ENCODE measurements at places on chromosomes 5 and 9.

GRCh38 chr5:177445052-177445916 lies 1.3 kb upstream of the PRR7 start:
- DNase-seq, result no peak

- no peak for DNase-seq
Observed at GRCh38 chr9:89915187-89915586, 310.4 kb downstream of the GADD45G start.

DNA sequence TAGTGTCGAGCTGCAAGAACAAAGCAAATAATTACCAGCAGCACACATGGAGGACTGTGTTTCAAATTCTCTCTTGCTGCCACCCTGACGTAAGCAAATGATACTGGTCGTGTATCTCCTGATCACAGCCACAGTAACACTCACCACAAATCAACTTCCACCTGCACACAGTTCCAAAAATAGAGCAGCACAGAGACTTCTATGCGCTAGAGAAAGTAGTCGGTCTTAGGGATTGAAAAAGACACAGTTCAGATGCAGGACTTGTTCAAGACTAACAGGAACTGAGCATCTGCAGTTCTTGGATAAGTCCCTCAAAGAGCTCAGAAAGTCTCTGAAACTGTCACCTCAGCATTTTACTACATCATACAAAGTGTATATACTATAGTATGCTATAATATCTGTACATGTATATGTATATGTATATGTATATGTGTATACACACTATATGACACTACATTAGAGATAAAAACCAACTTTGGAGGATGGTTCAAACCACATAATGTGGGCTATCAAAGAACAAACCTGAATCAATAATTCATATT lies 279.0 kb downstream of the GLIS3 start:
- no peak for DNase-seq

- DNase-seq, result peak; percentile 87
Observed at GRCh38 chr9:136439481-136440408, at the start of gene INPP5E. Gene INPP5E, minus strand, starts transcription at chr9:136439845. Its CDS starts 426 bp downstream, at chr9:136439419.

DNA sequence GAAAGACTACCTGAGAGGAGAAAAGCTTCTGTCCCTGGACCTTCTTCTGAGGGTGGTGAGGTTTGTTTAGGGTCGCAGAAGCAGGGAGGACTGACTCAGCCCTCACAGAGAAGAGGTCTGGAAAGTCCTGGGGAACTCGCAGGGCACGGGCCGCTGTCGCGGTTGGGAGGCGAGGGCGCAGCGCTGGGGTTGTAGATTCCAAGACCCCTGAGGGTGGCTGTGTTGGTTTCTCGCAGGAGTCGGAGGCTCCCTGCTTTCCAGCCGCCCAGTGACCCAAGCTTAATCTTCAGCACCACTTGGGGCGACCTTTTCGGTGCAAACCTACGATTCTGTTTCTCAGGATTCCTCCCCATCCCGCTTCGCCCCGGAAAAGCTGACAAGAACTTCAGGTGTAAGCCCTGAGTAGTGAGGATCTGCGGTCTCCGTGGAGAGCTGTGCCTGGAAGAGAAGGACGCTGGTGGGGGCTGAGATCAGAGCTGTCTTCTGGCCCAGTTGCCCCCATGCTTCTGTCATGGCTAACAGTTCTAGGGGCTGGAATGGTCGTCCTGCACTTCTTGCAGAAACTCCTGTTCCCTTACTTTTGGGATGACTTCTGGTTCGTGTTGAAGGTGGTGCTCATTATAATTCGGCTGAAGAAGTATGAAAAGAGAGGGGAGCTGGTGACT lies 482 bp downstream of the SLC27A6 start:
- no peak for DNase-seq

DNA sequence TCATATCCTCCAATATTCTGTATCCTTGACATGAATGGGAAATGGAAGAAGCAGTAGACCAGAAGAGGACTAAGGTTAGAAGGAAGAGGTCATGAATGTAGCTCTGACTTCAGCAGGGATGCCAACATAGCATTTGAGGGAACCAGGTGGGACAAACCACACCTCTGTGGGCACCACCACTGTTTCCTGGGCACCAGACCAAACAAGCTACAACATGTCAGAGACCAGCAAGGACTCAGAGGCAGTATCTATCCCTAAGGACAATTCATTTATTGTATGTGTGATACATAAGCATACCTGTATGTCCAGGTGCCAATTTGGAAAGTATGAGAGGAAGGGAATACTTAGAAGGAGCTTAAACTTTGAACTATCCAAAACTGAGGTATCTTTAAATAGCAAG lies 192.8 kb downstream of the MAN2A1 start:
- no peak for DNase-seq

- peak; percentile 55 for DNase-seq
Observed at GRCh38 chr9:112848316-112849151, 42.1 kb downstream of the SLC46A2 start.

- DNase-seq, result no peak
Observed at GRCh38 chr9:37295796-37296195, 126.7 kb upstream of the GRHPR start.

DNA sequence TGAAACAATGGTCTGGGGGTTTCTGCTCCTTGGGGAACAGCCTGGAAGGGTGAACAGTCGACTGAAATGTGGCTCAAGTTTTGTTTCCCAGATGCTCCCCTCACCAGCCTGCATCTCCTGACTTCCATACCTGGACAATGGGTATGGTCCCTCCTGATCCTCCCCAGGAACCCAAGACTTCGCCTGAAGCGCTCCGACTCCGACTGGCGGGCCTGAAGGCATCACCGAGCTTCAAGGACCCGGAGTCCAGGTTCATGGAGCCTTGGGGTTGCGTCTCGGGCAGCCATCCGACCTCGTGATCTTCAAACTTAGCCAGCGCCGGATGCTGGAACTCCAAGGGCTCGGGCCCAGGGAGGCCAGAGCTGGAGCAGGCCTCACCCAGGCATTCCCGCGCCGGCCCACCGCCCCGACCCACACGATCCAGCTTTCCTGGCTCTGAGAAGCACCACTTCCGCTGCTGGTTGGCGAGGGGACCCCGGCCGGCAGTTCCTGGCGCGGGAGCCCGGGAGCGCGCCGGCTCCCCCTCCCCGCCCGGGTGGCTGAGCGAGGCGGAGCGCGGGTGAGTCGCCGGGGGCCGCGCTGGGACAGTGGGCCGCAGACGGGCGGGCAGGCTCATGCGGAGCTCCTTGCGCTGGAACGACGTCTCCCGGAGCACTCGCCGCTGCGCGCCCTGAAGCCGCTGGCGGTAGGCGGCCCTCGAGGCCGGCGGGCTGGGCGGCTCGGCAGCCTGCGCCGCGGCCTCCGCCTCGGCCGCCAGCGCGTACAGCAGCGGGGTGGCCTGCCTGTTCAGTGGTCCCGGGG lies 5.2 kb downstream of the SHROOM1 start:
- DNase-seq, result no peak

DNA sequence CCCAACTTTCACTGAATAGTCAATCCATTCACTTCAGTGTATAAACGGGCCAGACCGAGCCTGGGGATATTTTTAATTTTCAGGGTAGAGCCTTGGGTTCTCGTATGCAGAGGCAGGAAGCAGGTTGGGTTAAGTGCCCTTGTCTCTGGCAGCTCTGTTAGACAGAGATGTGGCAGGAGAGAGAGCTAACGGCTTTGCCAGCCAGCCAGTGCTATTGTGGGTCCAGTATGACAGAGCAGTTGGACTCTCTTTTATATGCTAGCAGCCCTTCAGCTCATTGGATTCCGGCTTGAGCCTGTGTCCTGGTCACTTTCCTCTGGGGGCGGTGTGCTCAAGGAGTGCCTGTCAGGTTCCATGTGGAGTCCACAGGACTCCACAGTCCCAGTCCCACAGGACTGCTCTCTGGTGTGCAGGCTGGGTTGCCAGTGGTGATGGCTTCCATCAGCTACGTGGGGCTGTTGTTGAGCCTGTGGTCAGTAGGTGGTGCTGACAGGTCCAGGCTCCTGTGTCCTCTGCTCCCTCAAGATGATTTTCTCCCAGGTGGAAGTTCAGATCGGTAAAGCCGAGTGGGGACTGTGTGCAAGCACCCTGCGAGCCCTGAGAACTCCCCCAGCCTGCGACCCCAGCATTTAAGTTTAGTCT lies 14.3 kb downstream of the CLTA start:
- DNase-seq, result no peak

- DNase-seq, result no peak
Observed at GRCh38 chr5:149834246-149834855, 104.2 kb downstream of the PPARGC1B start.

GRCh38 chr5:75375414-75375813 lies 38.4 kb downstream of the HMGCR start:
- no peak for DNase-seq

GRCh38 chr9:121372239-121373010 lies 2.4 kb upstream of the STOM start:
- DNase-seq, result no peak

DNA sequence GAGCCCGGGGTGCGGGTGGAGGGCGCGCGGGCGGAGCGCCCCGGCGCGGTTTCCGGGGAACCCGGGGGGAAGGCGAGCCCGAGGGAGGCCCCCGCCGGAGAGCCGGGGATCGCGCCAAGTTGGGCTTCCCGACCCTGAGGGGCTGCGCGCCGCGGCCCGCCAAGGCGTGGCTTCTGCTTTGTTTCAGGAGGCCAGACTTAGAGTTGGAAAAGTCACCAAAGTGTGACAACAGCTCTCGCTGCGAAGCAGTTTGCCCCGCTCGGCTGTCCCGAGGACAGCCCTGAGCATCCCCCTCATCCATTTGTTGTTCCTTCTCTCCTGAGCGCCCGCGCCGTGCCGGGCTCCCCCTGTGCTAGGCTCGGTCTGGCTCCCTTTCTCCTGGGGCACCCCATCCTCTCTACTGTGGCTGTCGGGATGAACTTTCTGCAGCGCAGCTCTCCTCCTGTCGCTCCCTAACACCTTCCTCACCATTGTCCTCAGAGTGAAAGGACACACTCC lies 410 bp downstream of the GLIPR2 start:
- no peak for DNase-seq

DNA sequence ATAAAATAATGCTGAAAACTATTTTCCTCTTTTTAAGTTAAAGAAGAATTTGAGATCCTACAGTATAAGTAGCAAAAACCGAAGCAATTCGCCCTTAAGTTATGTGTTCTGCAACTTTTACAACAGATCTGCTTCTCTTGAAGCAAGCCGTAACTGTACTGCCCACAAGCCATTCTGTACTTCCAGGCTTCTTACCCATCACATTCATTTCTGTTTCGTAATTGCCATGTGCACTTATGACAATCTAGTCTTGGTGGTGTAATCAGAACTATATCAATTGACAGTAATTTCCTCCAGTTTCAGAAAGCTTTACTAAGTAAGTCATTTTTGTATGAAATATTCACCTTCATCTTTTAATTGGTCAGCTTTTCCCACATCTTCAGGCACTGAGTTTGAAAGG lies 13.8 kb downstream of the SGTB start:
- no peak for DNase-seq

GRCh38 chr9:38662763-38663593 lies 42.6 kb upstream of the ANKRD18A start:
- no peak for DNase-seq

GRCh38 chr9:16499892-16500291 lies 370.6 kb downstream of the BNC2 start:
- no peak for DNase-seq

DNA sequence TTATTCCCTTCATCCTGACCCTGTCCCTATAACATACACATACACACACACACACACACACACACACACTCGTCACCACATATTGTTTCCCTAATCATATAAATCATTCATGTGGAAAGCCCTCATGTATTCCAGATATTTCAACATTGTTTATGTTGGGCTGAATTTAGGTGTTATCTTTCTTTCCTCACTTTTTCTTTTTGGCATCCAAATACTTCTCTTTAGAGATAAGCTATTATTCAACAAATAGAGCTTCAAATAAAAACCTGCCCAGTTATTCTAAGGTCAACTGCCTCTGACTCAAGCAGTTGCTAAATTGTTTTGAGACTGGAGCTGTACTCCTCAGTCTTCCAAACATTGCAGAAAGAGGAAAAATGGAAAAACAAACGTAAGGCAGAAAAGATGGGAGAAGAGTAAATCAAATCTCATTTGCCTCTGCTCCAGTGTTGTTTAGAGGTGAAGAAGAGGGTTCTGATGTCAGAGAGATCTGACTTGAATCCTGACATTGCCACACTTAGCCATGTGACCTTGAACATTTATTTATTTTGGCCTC lies 215.7 kb downstream of the GAS1 start:
- no peak for DNase-seq

GRCh38 chr5:96474073-96474472 lies 41.0 kb upstream of the PCSK1 start:
- no peak for DNase-seq

- DNase-seq, result no peak
Observed at GRCh38 chr5:136192015-136192525, 892 bp downstream of the SMIM32 start.

DNA sequence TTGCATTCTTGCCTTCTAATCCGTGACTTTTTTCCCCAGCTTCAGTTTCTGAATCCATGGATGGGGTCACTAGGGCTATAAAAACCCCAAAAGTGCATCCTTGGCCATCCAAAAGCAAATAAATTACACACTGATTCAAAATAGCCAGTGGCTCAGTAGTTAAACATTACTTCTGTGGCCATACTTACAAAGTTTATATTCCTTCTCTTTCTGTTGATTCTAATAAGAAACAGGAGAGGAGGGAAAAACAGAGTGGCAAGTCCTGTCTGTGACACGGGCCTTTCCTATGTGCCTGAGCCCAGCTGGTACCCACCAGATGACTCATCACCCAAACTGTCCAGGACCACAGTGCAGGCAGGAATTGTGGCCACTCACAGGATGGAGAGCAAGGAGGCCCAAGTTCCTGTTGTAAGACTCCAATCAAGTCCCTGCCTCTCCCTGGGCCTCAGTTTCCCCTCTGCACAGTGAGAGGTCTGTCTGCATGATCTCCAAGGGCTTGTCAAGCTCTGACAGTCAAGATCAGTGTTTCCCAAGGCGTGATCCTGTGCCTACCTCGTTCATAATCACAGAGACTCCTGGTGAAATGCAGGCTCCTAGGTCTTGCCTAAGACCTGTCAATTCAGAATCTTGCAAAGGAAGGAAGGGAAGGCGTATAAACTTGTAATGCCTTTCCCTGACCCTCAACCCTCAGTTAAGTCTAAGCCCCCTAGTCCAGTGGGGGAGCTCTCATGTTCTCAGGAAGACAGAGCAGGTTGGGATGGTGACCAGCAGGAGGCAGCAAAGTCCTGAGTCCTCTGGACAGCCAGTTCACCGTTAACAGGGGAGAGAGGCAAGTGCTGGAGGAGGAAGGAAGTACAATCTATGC lies 29.5 kb downstream of the TNIP1 start:
- peak; percentile 88 for DNase-seq

DNA sequence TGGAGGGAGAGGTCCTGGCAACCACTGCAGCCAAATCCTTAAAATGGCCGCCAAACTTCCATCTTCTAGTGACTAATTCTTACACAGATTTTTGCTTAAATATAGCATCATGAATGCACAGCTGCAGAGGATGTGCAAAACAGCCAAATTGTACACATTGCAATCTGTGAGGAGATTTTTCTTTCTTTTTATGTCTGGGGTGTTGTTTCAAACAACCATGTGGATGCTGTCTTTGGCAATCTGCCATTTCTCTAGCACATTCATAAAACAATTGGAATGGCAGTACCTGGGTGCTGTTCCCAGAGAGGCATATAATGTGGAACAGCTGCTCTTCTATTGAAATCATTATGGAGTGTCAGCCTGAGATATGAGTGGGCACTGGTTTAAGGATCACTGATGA lies 1082.9 kb upstream of the SEMA6A start:
- no peak for DNase-seq
